ENCODE measurements at places on chromosomes 11 and 22.

DNA sequence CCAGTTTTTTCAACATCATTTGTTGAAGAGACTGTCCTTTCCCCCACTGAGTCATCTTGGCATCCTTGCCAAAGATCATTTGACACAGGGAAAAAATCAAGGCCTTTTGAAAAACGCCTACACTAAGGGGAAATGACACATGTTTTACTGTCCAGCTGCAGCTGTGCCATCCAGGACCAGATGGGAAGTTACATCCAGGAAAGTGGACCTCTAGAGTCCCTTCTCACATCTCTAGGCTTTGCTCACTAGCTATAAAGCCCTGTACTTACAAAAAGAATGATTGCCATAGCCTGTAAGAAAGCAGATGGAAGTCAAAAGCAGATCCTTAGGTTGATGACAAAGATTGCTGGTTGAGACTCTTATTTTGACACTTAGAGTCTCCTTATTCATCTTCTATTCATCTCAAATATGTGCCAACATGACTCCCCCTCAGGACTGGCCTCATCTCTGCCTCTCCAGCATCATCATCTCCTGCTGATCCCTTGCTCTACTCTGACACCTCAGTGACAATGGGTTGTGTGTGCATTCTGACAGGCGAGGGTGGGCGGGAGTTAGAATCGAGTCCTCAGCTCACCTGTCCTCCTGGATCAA, 22.8 kb downstream of the OSBP2 start:
- DNase-seq, result peak; percentile 27

GRCh38 chr11:126214441-126214840, 2.9 kb downstream of the FAM118B start:
- no peak for DNase-seq

GRCh38 chr11:63020671-63021291, 5.1 kb upstream of the SLC22A8 start:
- DNase-seq, result peak; percentile 71

DNA sequence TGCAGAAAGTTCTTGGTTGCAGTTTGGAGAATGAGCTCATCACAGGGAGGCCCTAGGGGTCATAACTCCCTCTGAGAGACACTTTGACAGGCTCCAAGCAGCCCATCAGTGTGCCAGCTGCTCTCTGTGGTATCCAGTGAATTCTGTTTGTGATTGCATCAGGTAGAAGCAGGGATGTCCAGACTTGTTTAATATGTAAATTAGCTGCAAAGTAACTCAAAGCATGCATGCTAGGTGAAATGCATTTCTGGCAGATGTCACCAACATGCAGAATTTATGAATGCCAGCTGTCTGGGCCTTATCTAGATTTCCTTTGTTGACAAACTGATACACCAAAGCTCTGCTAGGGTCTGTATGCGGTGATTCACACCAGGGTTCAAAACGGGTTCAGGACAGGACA, 123.6 kb upstream of the MTNR1B start:
- no peak for DNase-seq

DNA sequence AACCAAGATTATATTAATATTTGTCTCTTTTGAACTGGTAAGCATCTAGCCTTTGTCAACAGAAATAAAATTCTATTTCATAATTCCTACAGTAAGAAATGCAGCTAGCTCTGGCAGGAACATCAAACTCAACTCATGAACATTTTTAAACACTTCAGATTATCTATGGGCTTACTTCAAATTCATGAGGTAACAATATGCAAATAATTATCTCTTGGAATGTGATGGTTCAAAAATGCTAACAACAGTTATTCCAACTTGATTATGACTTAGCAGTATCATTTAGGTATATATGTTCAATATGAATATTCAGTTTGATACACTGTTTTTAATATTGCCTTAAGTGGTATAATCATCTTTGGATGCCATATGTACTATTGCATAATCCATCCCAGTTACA, 1103.5 kb upstream of the CCDC90B start:
- DNase-seq, result no peak

GRCh38 chr11:65774525-65775306, 6.1 kb downstream of the AP5B1 start:
- no peak for DNase-seq

- no peak for DNase-seq
These were observed 668 bp upstream of the CHST1 start for GRCh38 chr11:45665933-45666647.

- no peak for DNase-seq
These were observed 22.3 kb upstream of the SPON1 start for GRCh38 chr11:13939961-13940906.

GRCh38 chr22:46043816-46044620, 67.1 kb upstream of the WNT7B start:
- peak; percentile 57 for DNase-seq

DNA sequence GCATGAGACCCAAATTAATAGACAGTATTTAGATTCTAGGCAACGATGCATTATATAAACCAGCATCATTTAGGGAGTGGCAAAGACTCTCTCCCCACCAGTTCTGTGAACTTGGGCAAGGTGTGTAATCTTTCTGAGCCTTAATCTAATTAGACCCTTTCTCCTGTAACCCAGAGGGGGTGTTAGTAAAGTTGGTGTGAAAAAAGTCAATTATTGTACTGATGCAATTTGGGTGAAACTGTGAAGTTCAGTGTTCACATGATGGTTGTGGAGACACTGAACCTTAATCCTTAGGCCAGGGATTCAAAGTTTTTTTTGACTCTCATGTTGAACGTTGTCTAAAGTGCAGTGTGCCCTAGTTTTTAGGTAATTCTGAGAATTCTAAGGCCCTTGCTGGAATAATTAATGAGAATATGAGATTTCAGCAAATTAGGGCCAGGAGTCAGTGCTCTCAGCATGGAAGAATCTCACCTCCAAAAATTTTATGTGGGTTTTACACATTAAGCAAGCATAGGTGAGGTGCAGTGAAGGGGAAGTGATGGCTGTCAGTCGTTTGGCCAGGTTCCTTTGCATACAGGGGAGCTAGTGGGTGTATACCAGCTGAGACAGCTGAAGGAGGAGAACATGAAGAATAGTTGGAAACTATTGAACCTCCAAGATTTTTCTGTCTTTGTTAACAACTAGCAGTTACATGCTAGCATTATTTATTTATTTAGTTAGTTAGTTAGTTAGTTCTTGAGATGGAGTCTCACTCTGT, 94.2 kb downstream of the PTPRJ start:
- no peak for DNase-seq

GRCh38 chr11:70233034-70233433, 29.9 kb downstream of the FADD start:
- no peak for DNase-seq

DNA sequence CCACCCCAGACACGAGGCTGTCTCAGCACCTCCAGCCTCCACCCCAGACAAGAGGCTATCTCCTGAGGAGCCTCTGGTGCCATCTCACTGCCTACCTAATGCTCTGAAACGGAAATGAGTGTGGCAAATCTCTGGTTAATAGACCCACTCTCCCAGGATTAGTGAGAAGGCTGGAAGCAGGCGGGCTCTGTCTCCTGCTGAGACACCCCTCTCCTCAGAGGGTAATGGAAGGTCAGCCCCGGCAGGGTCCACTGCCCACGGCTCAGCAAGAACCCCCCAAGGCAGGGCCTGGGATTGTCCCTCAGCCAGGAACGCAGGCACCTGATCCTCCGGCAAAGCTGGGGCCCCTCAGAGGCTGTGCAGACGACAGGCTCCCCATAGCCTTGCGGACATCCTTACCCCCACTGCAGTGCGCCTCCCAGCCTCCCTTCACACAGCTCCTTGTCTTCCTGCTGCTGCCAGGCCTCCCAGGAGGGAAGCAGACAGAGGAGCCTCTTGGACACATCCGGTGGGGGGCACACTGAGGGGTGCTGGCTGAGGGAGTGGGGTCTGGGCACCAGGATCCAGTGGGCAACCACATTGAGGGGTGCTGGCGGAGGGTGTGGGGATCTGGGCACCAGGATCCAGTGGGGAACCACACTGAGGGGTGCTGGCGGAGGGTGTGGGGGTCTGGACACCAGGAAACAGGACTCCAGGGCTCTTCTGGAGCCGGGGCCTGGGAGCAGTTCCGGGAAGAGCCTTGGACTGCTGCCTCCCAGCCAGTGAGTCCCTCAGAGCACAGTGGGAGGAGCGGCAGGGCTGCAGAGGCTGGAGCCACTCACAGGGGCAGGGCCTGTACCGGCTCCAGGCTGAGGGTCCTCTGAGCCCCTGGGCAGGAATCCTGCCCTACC, 13.1 kb downstream of the CHID1 start:
- DNase-seq, result no peak

DNA sequence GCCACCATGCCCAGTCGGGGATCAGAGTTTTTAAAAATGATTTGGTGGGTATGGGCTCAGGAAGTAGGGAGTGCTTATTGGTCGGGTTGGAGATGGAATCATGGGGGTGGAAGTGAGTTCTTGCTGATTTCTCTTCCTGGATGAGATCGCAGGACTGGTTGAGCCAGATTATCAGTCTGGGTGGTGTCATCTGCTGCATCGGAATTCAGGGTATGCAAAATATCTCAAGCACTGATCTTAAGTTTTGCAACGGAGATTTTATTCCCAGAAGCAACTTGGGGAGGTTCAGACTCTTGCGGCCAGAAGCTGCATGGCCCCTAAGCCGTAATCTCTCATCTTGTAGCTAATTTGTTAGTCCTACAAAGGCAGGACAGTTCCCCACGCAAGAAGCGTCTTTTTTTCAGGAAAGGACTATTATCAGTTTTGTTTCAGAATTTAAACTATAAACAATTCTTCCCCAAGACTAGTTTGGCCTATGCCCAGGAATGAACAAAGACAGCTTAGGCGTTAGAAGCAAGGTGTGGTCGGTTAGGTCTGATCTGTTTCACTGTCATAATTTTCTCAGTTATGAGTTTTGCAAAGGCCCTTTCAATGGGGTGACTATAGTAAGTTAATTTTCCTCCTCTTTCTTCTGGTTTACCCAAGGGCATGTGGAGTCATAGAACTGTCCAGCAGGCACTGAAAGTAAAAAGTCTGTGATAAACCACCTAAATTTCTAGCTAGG, 1.4 kb upstream of the PIWIL3 start:
- DNase-seq, result no peak

- peak; percentile 71 for DNase-seq
These were observed at the start of gene CXCR5 for GRCh38 chr11:118883368-118884071. TSS of gene CXCR5 (plus strand) at chr11:118883892. CDS start at chr11:118883942, 50 bp downstream.

- DNase-seq, result no peak
These were observed 10.6 kb downstream of the CARS1 start for GRCh38 chr11:3046641-3047040.

DNA sequence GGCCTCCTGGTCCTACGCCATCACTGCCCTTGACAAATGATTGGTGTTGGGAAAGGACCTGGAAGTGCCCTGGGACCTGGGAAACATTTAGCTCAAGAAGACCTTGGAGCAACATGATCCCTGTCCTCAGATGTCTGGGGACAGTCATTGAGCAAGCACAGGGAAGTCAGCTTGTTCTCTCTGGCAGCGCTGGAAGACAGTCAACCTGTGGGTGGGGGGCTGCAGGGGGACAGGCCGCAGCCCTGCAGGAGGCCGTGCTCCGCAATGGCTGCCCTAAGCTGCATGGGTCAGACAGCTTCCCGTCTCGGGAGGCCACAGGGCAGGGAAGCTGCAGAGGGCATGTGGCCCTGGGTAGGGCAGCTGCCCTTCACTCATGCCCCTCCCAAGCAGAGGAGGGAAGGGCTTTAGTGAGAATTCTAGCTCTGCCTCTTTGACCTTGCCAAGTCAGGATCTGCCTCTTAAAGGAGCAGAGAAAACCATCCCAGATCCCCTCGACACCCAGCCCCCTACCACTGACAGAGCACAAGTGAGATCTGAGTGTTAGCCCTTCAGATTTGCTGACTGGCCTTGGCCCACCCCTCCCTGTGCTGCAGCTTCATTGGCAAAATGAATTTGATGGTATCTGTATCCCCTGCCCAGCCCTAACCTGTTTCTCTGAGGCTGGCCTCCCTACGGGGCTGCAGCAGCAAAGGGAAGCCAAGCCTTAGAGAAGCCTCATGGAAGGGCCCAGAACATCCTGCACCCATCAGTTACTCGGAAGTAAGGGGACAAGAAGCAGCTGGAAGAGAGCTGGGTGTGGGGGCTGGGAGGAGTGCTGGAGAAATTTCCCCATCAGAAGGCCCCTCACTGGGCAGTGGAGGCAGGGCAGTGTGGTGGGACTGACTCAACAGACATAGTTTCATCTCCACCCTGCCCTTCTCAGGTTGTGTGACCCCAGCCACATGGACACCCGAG, 6.2 kb upstream of the SREBF2 start:
- no peak for DNase-seq

DNA sequence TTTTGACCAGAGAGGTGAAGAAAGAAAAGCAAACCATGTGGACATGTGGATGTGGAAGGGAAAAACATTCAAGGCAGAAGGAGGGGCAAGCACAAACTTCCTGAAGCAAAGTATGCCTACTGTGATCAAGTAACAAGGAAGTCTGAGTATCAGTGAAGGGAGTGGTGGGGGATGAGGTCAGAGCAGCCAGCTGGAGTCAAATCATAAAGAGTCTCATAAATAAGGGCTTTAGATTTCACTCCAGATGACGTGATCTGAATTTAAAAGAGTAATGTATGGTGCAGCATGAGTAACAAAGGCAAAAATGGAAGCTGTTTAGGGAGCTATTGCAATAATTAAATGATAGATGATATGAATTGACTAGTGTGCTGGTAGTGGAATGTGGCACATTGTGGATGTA, 665.4 kb upstream of the CCDC90B start:
- DNase-seq, result no peak

GRCh38 chr11:18364495-18365073, 29.8 kb upstream of the LDHA start:
- DNase-seq, result no peak

DNA sequence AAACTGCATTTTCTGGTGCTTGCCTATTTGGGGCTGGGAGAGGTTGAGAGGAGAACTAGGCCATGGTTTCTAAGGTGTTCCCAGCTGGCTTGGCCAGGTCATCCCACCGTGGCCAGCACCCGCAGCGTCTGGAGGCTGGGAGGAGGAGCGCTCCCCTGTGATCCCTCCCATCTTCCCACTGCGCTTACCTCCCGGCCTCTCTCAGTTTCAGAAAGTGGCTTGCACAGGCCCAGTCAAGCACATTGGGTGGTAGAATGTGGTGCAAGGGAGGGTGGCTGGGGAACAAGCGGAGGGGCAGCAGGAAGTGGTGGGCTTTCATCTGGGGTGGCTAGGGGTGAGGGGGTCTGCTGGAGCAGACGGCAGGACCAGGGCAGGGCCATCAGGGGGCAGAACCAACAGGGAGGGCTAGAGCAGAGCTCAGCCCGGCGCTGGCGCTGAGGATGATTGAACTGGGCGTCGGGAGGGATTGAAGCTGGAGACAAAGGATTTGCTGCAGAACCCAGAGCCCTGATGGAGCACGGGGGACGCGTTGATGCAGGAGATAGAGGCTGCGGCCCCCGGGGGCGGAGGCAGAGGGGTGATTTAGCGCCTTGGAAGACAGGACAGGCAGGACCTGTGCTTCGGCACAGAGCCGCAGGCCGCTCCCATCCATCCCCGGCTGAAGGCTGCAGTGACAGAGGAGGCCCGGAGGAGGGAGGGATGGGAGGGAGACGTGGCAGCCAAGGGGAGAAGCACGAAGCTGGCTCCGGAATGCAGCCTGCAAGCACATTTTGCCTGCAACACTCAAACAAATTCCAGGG, 76.0 kb downstream of the TRIM29 start:
- DNase-seq, result no peak

GRCh38 chr11:113256431-113257202, 57.8 kb upstream of the TTC12 start:
- DNase-seq, result no peak
